ENCODE measurements at places on chromosomes 7 and 10. TPM values are rescaled to one million over a fixed set of nuclear protein-coding genes. Genes with fewer than 3 reads are reported as not detected.

- DNase-seq = no peak
These were observed 11.5 kb upstream of the AASS start for GRCh38 chr7:122155566-122155965.

DNA sequence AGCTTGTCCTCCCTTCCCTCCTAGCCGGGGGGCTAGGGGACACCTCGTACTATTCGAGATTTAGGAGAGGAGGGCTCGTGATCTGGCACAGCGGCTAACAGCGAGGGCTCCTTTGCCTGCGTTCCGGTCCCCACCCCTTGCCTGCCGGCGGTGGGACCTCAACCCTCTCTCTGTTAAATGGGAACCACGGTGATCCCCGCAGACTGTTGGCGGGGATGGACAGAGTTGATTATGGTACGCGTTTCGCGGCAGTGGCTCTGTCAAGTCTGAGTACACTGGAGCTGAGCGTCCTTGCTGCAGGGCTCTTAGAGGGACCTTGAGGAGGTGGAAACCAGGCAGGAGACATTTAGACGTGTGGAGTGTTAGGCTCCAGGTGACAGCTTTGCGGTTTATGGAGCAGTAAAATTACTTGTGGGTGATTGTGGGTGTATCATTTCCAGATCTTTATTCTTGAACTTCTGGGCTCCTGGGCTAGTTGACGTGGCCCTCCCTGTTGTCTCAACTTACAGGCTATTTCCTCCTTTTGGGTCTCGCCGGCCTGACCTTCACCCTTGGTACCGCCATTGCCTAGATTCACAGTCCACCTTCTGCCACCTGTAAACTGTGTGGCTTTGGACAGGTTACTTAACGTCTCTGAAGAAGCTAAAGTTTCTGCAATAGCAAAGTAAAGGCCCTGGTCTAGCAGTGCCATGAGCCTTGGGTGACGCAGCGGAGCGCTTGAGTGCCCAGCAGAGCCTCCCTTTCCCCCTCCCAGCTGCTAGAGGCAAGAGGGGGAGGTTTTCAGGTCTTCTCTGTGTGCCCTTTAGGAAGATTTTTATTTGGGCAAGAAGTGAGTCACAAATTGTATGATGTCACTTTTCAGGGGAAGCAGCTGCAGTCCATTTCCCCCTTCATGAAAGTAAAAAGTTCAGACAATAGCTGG, 739 bp downstream of the CASP7 start:
- DNase-seq = peak; percentile 65

DNA sequence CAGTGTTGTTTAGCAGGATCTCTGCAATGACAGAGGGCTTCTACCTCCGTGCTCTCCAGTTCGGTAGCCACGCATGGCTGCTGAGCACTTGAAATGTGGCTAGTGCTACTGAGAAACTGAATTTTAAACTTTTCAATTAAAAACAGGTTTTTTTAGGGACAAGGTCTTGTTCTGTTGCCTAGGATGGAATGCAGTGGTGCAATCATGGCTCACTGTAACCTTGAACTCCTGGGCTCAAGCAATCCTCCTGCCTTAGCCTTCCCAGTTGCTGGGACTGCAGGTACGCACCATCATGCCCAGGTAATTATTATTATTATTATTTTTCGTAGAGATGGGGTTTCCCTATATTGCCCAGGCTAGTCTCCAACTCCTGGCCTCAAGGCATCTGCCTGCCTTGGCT, 13.4 kb upstream of the SFRP5 start:
- no peak for DNase-seq

GRCh38 chr7:100604976-100605911, 3.1 kb downstream of the PCOLCE start:
- peak; percentile 35 for DNase-seq

GRCh38 chr7:29138588-29138987, 7.7 kb downstream of the CPVL start:
- no peak for DNase-seq

GRCh38 chr10:34715511-34716187, 99.4 kb downstream of the PARD3 start:
- DNase-seq = no peak

- DNase-seq = no peak
These were observed 24.4 kb upstream of the GIMAP2 start for GRCh38 chr7:150660939-150661613.

GRCh38 chr10:129853562-129853903, 110.5 kb downstream of the EBF3 start:
- no peak for DNase-seq

DNA sequence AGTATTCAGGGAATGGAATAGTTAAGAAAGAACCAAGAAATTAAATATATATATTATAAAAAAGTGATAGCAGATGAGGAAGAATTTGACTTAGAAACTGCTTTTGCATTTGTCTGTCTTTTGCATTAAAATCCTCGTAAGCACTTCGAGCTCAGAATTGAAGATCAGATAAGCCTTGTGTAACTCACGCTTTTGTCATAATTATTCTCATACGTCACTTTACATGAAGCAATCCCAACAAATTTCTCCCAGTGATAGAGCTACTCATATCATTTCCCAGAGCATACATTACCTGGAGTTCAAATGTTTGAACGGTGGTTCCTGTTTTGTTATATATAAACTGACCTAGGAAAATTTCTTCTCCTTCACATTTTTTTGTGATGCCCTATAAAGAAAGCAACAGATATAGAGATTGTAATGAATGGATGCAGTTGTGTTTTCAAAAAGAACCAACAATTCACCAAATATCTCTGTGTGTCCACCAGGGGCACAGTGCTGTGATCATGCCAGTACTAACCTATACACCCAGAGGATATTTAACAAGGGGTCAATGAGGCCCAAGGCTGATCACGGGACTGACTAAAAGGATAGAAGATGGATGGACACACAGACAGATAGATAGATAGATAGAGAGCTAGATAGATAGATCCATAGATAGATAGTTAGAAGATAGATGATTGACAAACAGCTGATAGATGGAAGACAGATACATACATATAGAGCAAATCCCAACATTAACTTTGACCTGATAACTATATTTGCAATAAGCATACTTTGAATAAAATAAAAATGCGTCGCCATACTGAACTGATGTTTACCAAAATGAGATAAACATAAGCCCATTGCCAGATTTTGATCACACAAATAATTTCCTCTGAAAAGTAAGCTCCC, 9.3 kb upstream of the HUS1 start:
- DNase-seq = no peak

GRCh38 chr7:114930829-114931655, 9.1 kb downstream of the MDFIC start:
- DNase-seq = no peak

DNA sequence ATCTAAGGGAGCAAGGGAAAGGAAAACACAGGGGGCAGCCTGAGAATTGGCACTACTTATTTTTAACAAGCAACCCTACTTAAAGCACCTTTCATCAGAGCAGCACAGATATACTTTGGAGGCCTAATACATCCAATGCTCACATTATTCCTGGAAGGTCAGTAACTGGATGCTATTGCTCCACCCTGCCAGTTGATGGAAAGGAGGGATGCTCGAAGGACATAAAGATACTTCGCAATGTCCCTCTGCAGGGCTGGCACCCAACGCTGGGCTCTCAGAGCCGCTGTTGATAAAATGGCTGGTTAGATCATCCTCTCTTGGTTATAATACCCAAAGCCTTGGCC, 307.9 kb upstream of the AOAH start:
- no peak for DNase-seq

DNA sequence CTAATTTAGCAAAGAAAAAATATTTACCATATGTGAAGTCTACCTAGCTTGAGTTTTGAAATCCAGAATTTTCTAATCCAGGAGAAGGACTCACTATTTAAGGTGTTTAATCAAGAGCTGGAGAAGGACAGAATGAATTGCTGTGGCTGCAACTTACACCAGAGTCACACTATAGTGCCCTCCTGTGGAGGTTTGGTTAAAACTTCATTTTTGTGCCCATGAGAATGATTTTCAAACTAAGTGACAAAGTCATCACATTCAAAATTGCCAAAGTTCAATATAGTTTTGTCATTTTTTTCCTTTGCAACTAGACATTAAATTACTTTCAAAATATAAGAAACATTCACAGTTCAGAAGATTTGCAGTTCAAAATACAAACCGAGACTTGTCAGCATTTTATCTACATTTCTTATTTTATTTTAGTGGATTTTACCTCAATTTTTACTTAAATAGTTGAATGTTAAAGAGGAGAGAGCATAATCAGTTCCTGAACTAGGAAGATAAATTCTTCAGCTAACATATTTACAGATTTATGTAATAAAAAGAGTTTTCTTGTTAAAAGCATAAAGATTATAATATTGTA, 70.7 kb downstream of the CABCOCO1 start:
- no peak for DNase-seq

DNA sequence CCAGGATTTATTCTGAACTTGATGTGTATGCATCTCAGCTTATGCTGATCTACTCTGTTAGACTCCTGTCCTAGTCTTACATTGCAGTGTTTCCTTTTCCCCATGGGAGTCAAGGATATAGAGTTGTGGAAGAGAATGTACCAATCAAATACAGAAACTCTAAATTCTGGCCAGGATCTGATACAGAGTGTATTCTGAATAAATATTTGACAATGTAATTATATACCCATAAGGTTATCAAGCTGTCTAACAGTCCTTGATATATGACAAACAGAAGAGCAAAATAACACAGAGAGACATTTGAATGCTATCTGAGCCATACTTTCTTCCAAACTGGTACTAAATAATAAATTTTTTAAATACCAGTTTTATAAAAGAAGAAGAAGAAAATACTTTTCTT, 116.8 kb downstream of the ETV1 start:
- DNase-seq = no peak

- no peak for DNase-seq
These were observed 19.8 kb downstream of the MGMT start for GRCh38 chr10:129486805-129487204.

DNA sequence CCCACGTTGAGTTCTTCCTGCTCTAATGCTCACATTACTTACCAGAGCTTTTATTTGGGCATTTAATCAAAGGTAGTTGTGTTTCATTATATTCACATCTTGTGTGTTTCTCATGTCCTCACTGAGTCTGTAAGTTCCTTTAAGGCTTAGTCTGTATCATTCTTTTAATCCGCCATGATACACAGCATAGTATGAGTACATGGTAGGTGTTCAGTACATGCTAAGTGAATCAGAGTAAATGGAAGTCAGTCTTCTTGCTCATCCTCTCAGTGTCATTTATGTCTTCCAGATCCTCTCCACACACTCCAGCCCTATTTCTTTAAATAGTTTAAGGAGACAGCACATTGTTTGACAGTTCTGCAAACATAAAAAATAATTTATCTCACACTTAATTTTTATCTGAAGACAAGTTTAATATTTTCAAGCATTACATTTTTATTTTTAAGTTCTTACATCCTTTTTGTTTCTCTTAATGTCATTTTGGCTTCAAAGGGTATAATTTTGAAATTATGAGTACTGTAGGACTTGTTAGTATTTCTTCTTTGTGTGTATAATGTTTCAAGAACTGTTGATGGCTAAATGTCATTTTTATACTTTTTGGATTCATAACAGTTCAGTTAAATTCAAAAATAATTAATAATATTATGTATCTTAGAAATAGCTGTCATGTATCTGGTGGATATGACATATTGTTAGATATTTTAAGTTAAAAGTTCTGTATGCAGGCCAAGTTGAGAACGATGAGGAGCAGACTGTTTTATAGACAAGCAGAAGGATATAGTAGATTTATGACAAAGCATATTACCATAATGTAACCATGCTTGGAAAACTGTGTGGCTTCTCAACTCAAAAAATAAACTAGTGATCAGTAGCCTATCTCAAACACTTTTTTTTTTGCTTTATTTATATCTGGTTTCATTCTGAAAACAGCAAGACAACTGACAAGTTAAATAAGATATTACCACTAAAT, 342.7 kb downstream of the LRMDA start:
- no peak for DNase-seq

DNA sequence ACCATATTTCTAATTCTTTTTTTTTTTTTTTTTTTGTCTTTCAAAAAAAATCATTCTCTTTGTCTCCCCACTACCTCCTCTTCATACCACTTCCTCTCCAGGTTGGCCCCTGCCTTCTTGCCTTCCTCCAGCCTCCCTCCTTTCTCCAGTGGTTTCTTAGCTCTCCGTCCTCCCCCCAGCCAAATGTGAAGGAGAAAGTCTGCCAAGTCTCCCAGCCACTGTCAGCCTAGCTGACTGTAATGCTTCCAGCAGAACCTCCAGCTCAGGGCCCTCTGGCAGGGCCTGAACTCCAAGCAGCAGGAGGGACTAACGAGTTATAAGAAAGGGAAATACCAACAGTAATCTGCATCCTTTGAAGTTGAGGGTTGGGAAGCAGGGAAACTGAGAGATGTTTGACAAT, 35.5 kb upstream of the BICC1 start:
- peak; percentile 15 for DNase-seq

- no peak for DNase-seq
These were observed 78.7 kb upstream of the ARID5B start for GRCh38 chr10:61822781-61823230.

GRCh38 chr7:47191316-47191715, 390.6 kb downstream of the TNS3 start:
- DNase-seq = no peak

DNA sequence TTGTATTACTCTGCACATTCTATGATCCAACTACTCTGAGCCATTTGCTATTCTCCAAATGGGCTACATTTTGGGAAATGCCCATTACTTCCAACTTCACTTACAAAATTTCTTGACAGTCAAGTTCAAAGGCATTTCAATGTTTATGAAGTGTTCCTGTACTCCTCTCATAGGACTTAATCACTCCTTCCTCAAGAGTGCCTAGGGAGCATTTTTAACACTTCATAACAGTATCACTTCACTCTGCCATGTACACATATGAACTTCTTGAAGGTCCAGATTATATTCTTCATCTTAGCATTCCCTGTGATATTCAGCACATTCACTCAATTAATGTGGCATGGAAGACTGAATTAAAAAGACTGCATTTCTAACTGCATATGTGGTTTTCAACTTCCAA, 21.6 kb downstream of the OSBPL3 start:
- no peak for DNase-seq

DNA sequence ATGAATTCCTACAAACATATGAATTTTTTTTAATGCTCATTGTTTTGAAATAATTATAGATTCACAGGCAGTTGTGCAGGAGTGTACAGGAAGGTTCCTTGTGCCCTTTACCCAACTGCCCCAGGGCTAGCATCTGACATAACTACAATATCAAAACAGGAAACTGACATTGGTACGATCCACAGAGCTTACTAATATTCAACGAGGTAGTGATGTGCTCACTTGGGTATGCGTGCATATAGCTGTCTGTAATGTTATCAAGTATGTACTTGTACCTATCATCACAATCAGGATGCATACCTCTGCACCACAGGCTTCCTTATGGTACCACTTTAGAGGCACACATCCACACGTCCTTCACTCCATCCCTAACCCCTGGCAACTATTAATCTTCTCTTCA, 68.3 kb downstream of the BMS1 start:
- DNase-seq = no peak

The FGFBP3 gene
- 2.2 TPM for total RNA-seq

The SYCE1 gene
- not detected for total RNA-seq

The MARCHF5 gene
- 31.7 TPM for total RNA-seq

The SP8 gene
- not detected for total RNA-seq

The NKX1-2 gene
- total RNA-seq = not detected

The AKR1C1 gene
- 66.6 TPM for total RNA-seq

The HSPA12A gene
- 7.0 TPM for total RNA-seq

The CCDC172 gene
- total RNA-seq = not detected

The NPC1L1 gene
- total RNA-seq = not detected

The PRF1 gene
- 3.4 TPM for total RNA-seq

The CTAGE4 gene
- 0.15 TPM for total RNA-seq

The TAC1 gene
- not detected for total RNA-seq

The PKD1L1 gene
- total RNA-seq = 1.0 TPM

The EGR2 gene
- total RNA-seq = 1.2 TPM

The TEX47 gene
- total RNA-seq = not detected

The ST8SIA6 gene
- 1.2 TPM for total RNA-seq

The NODAL gene
- total RNA-seq = not detected

The OPN1SW gene
- total RNA-seq = not detected
